ENCODE measurements at places on chromosomes 16 and 17. TPM values are rescaled to one million over a fixed set of nuclear protein-coding genes. Genes with fewer than 3 reads are reported as not detected.

- DNase-seq, result no peak
Observed at GRCh38 chr16:73298562-73298961, 250.6 kb upstream of the ZFHX3 start.

GRCh38 chr17:32628271-32629044 lies 141.7 kb downstream of the CDK5R1 start:
- DNase-seq, result no peak

- DNase-seq, result no peak
Observed at GRCh38 chr16:22948058-22948602, 134.2 kb downstream of the HS3ST2 start.

DNA sequence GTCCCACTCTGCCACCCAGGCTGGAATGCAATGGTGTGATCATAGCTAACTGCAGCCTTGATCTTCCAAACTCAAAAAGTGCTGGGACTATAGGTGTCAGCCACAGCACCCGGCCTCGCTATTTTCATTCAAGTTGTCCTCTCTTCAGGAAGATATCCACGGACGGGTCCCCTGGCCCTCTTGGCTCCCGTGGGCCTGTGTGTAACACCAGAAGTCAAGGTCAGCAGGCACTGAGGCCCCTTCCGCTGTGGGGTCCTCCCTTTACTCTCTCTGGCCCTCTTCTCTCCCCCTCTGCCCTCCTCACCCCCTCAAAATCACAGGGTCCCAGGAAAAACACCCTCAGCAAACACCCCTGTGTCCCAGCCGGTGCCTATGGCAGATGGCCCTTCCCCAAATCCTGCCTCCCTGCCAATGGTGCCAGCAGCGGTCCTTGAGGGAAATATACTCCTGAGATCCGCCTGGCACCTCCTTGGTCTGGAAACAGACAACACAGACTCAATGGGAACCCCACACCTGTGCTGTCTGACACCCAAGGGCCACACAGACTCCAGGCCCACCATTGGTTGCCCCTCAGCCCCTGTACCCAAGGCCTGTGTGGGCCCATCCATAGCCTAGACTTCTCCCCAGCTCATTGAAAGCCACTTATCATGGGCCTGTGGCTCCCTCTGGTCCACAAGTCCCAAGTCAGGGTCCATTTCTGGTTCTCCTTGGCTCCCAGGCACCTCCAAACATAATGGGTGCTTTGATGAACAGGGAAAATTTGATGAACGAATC lies 221.5 kb downstream of the ZNF423 start:
- DNase-seq, result no peak

DNA sequence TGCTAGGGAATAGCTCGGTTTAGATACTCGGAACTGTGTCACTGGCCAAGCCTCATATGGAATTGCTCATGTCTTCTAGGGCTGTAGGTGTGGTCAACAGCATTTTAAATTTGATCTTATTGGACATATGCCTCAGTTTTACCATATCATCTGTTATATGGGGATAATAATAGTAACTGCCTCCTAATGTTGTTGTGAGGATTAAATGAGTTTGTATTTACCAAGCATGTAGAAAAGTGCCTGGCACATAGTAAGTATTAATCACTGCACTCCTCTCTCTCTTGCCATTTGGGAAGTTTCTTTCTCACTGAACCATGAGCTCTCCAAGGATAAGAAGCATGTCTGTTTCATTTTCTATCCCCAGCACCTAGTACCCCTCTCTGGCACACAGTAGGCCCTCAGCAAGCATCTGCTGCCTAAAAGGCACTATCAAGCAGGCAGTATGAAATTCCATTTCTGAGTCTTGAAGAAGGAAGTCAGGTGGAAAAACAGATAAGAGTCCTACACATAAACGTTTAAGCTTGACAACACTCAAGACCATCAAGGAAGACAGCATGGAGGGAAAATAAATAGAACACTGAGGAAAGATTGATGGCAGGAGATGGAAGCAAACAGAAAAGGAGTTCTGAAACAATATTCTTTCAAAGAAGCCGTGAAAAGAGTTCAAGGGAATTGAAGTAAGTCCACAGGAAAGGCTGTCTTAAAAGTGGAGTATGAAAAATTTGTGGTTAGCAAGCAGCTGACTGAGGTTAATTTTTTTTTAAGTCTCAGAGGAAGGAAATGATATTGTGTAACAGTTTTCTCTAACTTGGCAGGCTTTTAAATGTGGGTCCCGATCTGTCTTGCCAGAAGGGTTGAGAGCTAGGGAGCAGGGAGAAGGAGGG lies 2.2 kb upstream of the ATP6V0A1 start:
- no peak for DNase-seq

- DNase-seq, result no peak
Observed at GRCh38 chr16:56800355-56800754, 64.7 kb upstream of the SLC12A3 start.

DNA sequence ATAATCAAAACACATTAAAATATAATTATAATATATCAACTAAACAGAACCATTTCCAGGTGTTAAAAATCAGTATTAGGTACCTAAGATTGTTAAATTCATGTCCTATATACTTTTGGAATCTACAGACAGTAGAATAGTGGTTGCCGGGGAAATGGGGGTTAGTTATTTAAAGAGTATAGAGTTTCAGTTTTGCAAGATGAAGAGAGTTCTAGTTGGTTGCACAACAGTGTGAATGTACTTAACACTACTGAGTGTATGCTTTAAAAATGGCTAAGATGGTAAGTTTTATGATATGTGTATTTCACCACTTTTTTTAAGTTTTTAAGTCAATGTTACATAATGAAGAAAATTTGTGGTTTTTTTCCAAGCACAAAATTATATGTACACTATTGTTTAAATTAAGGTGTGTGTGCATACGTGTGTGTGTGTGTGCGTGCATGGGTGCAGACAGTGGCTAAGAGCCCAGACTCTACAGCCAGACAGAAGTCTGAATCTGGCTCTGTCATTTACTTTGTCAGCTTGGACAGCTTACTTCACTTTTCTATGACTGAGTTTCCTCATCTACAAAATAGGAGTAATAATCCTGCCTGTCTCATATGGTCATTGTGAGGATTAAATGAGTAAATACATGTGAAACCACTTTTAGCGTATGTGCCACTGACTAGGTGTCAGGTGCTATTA lies 25.3 kb upstream of the PHAF1 start:
- DNase-seq, result no peak

DNA sequence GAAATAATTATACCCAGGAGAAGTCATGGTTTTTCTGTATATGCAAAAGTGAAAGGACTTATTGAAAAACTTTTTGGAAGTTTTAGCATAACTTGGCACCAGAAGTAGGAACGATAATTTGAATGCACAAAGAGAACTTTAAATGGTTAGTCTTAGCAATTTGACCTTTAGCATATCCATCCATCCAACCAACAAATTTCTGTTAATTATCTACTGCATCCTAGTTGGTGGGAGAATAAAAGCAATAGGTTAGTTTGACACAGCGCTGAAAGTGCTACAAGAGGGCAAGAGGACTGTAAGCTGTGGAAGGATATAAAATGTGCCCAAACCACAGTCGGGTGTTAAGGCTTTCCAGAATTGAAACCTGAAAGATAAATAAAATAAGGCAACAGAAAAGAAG lies 17.6 kb downstream of the SPAG9 start:
- no peak for DNase-seq

GRCh38 chr17:51159604-51160003 lies 6.2 kb downstream of the NME1 start:
- no peak for DNase-seq

DNA sequence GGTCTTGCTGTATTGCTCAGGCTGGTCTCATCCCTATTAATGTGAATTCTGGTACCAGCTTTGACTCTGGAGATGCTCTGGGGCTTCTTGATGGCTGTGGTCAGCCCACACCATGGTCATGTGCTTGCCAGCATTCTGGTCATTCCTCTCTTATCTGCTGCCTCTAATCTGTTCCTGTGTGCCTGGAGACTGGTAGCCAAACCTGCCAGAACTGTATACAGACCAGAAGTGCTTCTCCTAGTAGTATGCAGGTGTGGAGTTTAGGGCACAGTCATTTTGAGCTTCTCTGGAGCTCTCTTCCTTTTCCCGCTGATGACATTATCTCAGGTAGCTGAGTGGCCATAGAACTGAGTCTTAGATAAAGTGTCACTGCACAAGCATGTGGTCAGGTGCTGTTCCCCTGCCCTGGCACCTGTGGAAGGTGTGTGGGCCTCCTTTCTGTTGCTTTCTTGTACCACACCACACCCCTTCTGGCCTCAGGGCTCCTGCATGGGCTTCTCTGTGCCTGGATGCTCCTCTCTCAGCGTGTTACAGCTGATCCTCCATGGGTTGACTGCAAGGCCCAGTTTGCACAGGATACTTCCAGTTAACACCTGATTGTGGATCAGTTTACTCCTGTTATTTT lies 162.7 kb downstream of the SPECC1 start:
- DNase-seq, result no peak

- no peak for DNase-seq
Observed at GRCh38 chr16:66517586-66518263, 32.2 kb downstream of the TK2 start.

Gene SHMT1
- total RNA-seq, result 2.4 TPM

Gene PRSS8
- not detected for total RNA-seq

Gene NPW
- total RNA-seq, result not detected

Gene CLDN7
- total RNA-seq, result 0.82 TPM

Gene ABCC3
- total RNA-seq, result not detected

Gene CCL5
- total RNA-seq, result not detected

All from frontal cortex (tissue), 4 donors.